Activated naive CD8-positive, alpha-beta T cell treated with anti-CD3 and anti-CD28 coated beads, Interleukin-2, amount 10 ng/mL, durations not matched to agents 7 days and 5 days (primary cell): ENCODE measurements at places on chromosomes 12 and 14.

DNA sequence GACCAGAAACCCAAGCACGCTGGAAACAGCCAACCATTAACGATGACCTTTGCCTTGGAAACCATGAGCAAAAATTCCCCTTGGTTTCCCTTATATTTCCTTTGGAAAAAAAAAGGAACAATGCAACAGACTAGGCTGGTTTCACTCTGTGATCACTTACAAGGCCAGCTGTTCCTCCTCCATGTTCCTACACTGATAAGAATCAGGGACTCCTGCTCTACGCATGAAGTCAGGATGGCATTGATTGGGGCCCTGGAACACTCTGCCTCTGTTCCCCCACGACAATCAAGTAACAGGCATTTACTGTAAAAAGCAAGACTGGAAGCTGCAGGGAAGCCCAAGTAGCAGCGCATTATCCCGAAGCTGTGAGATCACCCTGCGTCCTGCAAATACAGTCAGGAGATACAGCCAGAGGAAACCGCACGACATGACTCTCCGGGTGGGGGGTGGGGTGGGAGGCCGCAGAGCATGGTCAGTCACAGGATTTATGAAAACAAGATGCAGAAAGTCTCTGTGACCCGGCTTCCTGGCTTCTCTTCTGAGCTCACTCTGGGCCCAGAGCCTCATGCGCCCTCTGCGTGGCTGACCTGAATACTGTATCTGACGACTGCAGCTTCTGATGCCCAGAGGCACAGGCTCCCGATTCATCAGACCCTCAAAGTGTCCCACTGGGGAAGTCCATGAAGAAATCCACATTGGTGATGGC lies 31.1 kb downstream of the SSH1 start:
- no peak for DNase-seq

- DNase-seq = no peak
Observed at GRCh38 chr14:70514168-70515069, 20.4 kb downstream of the ADAM20 start.

DNA sequence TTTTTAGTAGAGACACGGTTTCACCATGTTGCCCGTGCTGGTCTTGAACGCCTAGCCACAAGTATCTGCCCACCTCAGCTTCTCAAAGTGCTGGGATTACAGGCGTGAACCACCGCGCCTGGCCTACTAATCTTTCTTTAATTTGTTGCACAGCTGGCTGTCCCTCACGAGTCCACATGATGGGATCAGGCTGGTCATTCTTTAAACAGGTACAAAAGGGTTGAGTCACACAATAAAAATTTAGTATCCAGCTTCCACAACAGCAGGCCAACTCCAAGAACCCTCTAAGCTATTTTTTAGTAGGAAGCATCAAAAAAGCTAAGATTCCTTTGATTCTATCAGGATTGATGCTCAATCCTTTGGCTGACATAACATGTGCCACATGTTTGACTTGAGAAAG lies 17.8 kb downstream of the SINHCAF start:
- no peak for DNase-seq

GRCh38 chr12:92002673-92003382 lies 142.8 kb downstream of the BTG1 start:
- DNase-seq = no peak

GRCh38 chr12:3493859-3494176 lies 2.8 kb downstream of the PRMT8 start:
- no peak for DNase-seq

- peak; percentile 58 for DNase-seq
Observed at GRCh38 chr14:38255673-38256532, at the start of gene CLEC14A. TSS of gene CLEC14A (minus strand) at chr14:38256093. CDS start at chr14:38256022, 71 bp downstream.

DNA sequence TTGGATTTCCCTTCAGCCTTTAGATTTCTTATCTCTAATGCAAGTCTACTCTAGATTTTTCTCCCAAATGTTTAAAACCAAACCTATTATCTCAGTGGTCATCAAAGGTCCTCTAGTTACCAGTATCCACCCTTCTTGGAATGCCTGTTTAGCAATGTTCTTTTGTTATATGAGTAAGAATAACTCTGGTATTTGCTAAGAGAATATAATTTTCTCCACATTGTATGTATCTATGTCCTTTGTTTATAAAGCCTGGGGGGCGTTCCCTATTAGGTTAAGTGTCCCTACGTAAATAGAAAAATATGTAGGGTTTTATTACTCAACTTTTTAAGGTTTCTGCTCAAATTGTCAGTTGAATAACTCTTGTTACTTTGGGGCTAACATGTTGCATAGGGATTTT lies 27.3 kb downstream of the PPM1A start:
- no peak for DNase-seq

DNA sequence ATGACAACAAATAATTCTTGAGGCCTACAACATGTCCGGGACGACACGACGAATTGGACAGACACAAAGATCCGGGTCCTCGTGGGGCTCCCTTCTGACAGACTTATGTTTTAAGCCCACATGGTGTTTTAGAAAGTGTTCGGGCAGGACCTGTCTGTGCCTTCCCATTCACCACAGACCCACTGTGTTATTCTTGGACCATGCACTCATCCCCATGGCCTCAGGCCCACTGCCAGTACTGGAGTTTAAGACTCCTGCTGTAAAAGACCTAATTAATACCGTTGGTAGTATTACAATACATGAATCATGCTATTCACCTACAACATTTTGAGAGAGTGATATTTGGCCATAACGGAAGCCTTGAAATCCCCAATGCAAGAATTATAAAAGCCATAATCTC lies 20.0 kb downstream of the SLC15A4 start:
- DNase-seq = no peak

DNA sequence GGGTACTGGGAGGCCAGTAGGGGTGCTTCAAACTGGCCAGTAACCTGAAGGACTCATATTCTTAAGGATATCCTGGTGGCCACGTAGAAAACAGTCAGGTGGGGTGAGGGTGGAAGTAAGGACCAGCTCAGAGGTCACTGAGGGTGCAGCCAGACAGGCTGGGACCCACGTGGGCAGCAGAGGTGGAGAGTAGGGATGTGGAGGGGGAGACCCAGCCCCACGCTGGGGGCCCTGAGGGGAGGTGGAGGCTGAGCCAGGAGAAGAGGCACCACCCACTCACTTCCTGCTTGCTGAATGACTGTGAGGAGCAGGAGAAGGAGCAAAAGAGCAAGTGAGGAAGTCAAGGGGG lies 12.6 kb upstream of the SERPINA3 start:
- DNase-seq = no peak

DNA sequence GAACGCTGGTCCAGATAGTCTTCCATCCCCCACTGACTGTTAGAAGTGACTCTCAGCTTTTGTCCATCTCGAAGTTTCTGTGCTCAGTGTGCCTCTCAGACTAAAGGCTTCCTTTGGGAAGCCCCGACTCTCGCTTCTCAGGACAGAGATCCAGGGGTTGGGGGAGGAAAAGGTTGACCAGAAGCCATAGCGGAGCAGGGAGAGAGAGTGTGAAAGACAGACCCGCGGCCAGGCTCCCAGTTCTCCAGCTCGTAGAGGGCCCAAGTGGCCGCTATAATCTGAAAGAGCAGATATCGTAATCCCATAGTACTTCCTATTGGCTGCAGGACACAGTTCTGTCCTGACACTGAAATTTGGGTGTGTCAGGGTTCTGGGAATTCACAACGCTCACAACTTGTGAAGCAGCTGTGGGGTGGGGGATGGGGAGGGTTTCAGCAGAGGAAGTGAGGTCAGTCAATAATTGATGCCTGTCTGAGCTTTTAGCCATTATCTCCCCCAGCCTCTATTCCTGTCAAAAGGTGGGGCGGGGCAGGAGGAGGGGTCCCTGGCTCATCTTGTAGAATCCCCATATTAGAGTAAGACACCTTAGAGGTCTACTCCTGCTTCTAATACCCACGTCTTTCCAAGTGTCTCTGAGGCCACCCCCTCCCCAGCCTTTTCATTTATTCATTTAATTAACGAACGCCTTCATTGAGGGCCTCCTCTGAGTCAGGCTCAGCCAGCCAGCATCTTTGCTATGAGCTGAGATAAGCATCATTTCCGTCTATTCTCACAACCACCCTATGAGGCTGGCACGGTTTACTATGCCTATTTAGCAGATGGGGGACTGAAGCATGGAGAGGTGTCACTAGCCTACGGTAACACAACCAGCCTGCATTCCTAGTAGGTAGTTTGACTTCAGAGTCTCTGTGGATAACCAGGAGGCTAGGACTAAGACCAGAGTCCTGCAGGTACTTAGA lies 1.6 kb upstream of the ACVRL1 start:
- peak; percentile 14 for DNase-seq

DNA sequence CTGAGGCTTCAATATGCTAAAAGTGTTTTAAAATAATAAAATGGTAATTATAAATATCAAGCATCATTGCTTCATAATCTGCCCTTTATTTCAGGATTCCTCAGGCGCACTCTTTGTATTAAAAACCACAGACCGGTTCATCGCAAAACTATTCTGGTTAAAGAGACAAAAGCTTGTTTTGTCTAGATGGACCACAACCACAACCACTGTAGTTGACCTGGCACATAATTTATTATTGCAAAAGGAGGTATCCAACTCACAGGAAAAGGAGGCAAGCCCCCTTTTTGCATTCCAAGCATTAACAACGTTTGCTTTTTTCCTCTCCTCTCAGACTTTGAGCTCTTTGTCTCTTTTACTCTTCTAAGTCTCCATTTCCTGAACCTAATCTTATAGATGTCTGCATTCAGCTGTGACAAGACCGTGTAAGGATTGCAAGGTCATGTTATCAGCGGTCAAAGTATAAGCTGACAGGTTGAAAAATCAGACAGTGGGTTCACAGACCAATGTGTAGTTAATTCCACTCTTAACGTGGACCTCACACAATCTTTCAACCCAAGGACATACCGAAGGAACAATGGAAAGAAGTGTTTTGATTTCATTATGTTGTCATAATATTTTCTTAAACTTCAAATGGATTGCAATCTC lies 1057.6 kb downstream of the GALC start:
- no peak for DNase-seq
